Myometrial cell (primary cell): ENCODE measurements at places on chromosomes 3 and 15. TPM values are rescaled to one million over a fixed set of nuclear protein-coding genes. Genes with fewer than 3 reads are reported as not detected.

The RGMA gene
- under 0.01 and 0.35 TPM in 2 replicates for total RNA-seq

The TMCO5A gene
- not detected in 2 replicates for total RNA-seq

The MYO5C gene
- not detected in 2 replicates for total RNA-seq

The FAM81A gene
- total RNA-seq: 0.29 and 1.2 TPM in 2 replicates

The HHLA2 gene
- not detected in 2 replicates for total RNA-seq
